ENCODE measurements at places on chromosomes 5 and 9.

- DNase-seq, result no peak
Observed at GRCh38 chr5:42059291-42059690, 134.2 kb downstream of the FBXO4 start.

- DNase-seq, result no peak
Observed at GRCh38 chr9:4815381-4815956, 22.7 kb downstream of the RCL1 start.

DNA sequence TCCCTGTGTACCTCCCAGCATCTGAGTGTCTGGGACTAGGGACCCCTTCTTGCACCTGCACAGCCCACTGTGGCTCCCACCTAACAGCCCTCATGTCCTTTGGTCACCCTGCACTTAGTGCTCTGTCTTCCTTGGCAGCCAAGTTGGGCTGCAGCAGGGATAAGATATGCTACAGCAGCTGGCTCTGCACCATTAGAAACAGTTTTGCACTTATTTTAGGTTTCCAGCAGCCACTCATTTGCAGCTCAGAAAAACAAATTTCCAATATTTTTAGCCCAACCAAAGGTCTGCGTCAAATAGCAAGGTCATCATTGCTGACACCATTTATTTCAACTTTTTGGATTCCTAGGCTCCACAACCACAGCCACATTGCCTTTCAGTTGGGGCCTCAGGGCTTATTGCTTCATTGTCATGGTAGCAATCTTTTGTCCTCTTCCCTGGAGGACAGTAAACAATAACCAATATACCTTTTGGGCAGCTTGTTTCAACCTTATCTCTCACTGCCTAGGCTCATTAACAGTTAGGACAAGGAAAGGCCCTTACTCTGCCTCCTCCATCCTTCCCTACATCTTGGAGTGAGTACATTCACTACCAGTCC is 263.9 kb downstream of the COX7C start:
- no peak for DNase-seq

DNA sequence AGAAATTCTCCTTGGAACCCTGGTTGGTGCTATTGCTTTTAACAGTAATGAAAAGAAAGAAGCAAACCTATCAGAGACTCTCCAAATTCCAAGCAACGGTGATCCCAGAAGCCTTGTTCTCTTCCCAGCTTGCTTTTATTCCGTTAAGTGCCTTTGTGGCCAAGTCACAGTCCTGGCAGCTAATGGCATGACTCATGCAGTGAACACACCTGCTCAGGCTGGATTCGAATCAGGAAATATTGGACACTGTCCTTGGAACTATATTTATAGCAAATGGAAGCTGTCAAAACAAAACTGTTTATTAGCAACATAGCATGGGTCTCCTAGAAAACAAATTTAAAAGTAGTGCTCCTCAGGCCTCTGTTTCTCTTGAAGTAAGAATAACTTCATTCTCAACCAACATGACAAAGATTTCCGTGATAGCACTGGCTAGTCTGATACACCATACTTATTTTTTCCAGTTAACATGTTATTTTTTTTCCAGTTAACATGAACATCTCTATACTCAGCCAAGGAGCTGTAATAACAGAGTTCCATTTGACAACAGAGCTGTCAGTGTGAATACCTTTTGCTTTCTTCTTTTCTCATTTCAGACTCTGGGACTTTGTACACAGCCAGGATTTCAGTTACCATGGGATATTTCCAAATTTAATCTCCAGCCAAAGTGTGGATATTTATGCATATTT is 502.4 kb downstream of the GADD45G start:
- DNase-seq, result peak; percentile 48

DNA sequence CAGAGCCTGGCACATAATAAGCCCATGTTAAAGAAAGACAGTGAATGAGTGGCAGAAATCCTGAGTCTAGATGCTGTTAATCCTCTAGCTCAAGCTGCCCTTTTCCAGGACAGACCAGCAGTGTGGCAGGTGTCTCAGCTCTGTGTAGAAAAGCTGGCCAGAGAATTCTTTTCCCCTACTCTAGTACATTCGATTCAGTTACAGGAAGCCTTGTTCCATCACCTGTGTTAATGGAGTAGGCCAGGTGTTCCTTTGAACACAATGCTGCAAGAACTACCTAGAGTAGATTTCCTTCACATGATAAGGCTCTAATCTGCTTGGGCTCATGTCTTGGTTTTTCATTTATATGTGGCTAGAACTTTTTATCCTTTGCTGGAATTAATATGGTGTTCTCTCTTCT is 52.5 kb downstream of the NUP214 start:
- DNase-seq, result no peak

DNA sequence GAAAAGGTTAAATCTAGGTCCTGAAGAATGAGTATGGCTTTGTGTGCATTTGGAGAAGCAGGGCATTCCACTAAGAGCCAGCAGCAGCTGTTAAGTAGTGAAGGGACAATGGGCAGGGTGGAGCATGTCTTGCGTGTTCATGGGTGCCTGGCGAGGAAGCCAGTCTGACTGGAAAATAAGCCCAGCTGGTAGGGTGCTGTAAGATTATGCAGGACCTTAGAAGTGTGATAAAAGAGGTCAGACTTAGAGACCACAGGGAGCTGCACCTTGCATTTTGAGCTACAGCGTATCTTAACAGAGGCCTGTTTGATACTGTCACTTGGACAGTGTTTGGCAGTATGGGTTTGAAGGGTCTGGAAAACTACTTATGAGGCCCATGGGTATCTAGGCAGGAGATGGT is 131.7 kb upstream of the ELL2 start:
- no peak for DNase-seq

DNA sequence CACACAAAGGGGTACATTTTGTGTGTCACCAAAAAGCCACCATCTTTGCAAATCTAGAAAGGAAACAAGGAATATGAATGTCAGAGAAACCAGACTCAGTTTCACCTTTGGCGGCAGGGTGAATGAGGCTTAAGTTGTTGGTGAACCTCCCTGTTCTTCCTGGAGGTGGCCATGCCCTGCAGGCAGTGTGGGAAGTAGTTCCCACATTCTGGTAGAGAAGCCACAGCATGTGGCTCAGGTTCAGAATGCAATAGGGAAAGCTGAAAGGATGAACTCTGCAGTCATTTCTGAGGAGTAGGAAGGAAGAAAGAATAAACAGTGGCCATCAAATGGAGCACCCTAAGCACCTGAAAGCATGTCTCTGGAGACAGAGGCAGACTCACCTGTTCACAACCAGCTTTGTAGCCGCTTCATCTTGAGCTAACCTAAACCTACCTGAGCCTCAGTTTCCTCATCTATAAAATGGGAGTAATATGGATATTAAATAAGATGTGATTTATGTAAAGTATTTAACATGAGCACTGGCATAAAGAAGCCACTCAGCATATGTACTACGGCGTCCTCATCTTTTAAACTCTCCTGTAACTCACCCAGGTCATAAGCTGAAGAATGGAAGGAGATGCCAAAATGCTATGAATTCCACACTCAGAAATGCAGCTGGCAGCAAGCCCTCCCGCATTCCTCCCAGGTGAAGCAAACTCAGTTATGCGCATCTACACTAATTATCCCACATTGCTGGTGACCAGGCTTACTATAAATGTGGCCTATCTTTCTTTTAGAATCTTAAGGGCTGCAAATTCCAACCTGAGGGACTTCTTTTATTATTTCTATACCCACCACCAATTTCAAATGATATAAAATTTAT is 86.0 kb downstream of the ZNF608 start:
- DNase-seq, result no peak

DNA sequence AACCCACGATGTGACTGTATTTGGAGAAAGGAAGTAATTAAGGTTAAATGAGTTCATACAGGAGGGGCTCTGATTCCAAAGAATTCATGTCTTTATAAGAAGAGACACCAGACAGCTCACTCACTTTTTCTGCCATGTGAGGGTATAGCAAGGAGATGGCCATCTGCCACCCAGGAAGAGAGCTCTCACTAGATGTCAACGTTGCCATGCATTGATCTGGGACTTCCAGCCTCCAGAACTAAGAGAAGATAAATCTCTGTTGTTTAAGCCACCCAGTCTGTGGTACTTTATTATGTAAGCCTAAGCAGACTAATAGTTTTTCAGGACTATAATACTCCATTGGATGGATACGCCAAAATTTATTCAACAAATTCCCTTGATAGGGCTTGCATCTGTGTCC is 89.8 kb upstream of the RAD23B start:
- DNase-seq, result no peak

GRCh38 chr9:127974001-127974768 is 6.6 kb downstream of the EEIG1 start:
- DNase-seq, result no peak

DNA sequence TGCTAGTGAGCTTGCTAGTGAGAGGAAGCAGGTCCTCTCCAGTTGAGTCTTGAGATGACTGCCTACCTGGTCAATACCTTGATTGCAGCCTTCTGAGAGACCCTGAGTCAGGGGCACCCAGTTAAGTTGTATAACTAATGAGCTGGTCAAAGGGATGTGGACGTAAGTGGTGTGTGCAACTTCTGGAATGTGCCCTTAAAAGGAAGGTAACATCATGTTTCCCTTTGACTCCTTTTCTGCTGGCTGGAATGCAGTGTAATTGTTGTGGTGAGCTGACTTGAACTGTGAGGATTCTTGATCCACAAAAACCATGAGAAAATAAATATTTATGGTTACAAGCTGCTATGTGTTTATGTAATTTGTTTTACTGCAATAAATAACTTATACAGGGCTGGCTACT is 2.4 kb upstream of the SNX2 start:
- DNase-seq, result no peak

DNA sequence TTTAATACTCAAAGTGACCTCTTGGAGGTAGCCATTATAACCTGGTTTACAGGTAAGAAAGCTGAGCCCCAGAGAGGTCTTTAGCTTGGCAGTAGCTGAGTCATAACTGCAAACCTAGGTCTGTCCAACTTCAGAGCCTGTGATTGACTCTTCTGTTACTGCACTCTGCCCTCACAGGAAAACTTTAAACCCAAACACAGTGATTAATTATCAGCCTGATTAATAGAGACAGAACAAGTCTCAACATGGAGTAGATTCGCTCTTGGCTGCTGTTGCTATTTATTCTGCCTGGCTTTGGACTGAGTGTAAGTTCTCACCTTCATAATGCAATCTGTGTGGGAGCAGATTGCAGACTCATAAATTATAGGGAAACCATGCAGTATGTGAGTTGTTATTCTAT is 27.4 kb upstream of the TXN start:
- DNase-seq, result no peak

DNA sequence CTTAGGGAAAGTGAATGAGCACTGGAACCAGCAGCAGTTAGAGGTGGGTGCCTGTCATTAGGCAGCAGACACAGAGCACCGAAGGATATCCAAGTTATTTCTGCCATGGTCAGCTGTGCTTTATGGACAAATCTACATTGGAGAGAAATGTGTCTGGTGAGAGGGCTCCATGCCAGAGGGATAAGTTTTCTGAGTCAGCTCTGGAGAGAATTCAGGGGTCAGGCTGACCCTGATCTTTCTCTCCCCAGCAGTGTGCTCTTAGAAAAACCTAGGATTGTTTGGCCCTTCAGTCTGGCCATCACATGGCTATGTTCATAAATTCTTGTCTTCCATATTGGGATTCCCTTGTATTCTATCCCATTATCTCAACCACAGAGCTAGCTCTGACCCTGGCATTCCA is 8.9 kb upstream of the IL17B start:
- DNase-seq, result no peak

- DNase-seq, result no peak
Observed at GRCh38 chr5:172293745-172294342, 10.3 kb upstream of the UBTD2 start.

- DNase-seq, result peak; percentile 51
Observed at GRCh38 chr9:101028346-101029314, at the start of gene PLPPR1. Gene PLPPR1, plus strand, starts transcription at chr9:101028727.

DNA sequence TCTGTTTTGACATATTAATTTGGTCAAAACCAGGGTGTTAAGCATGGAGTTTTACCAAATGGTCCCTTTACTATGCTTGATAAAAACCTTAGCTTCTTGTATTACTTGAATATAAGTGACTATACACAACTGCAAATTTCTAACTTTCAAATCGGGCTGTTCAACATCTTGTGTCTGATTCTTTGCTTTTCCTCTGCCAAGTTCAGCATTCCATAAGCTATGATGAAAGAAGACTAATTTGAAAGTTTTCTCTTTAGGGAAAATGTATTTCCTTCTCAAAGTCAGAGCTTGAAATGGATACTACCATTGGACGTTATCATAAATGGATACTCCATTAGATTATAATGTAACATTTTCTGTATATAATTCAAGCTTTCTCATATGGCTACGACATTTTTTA is 792.9 kb downstream of the EFNA5 start:
- no peak for DNase-seq

- no peak for DNase-seq
Observed at GRCh38 chr5:76443066-76443800, 40.1 kb downstream of the IQGAP2 start.

- no peak for DNase-seq
Observed at GRCh38 chr5:54186108-54186507, 124.3 kb downstream of the ARL15 start.

GRCh38 chr5:146390469-146390868 is 51.8 kb downstream of the POU4F3 start:
- DNase-seq, result no peak

GRCh38 chr5:88515881-88516819 is 247.5 kb upstream of the TMEM161B start:
- DNase-seq, result peak; percentile 18

DNA sequence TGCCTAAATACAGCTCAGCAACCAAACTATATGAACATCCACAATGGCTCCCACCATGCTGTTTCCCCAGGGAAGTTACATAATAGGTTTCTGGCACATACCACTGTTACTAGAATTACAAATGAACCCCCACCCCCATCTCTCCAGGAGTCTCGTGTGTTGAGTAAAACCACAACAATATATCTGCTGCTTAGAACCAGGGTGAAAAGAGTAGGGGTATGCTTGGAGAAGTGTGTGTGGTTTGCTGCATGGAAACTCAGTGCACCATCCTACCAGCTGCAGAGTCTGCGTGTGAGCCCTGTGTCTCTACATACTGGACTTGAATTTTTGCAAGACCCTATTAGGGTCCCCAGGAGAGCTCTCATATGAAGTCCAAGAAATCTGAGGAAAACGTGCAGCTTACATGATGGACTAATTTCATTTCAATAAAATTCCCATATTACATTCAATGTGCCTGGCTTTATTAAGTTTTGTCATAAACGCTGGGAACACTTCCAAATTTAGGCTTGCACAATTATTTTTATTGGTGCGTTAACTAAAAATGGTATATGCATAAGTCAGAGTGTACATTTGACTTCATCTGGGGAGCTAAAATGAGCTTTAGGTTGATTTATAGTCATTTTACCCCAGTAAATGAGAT is 104.5 kb upstream of the NFIB start:
- no peak for DNase-seq

DNA sequence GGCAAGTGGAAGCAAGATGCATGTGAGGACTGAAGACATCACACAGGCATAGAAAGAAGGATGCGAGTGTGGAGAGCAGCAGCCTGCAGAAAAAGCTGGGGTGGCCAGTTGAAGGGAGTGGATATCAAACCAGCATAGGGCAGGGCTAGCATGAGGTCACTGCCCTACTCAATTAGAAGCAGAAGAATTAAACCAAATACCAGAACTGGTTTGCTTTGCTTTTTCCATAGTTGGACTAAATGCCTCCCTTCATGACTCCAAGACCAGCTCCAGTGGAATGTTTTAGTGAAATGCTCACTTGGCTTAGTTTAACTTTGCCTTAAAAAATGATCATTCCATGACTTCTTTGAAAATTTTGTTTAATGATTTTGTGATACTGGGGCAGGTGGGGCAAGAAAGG is 45.8 kb downstream of the TMEM167A start:
- no peak for DNase-seq

GRCh38 chr9:136309101-136309801 is 5.4 kb upstream of the CCDC187 start:
- peak; percentile 47 for DNase-seq

- no peak for DNase-seq
Observed at GRCh38 chr5:150068472-150068871, 17.9 kb downstream of the CSF1R start.

- DNase-seq, result no peak
Observed at GRCh38 chr5:154367101-154367500, 78.7 kb upstream of the SAP30L start.
